Spleen (tissue), 13 donors: ENCODE measurements at places on chromosomes 2 and 18.

- DNase-seq: peak; percentile 85
Observed at GRCh38 chr2:73112026-73112912, 479 bp downstream of the RAB11FIP5 start.

DNA sequence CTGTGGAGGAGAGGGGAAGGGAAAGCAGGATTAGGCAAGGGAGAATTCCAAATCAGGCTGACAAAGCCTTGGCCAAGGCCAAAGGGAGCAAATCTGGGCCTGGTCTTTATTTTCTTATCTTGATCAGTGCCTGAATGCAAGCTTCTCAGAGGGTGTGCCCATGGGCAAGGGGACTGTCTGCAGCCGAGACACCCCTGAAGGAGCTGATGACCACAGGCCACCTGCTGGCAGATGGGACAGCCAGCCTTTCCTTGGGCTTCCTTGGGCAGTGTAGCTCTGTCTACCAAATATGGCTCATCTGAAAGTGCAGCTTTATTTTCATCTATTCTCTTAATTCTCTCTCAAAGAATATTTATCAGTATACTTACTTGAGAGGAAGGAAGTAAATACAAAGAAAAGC, 117.0 kb downstream of the PKP4 start:
- no peak for DNase-seq

DNA sequence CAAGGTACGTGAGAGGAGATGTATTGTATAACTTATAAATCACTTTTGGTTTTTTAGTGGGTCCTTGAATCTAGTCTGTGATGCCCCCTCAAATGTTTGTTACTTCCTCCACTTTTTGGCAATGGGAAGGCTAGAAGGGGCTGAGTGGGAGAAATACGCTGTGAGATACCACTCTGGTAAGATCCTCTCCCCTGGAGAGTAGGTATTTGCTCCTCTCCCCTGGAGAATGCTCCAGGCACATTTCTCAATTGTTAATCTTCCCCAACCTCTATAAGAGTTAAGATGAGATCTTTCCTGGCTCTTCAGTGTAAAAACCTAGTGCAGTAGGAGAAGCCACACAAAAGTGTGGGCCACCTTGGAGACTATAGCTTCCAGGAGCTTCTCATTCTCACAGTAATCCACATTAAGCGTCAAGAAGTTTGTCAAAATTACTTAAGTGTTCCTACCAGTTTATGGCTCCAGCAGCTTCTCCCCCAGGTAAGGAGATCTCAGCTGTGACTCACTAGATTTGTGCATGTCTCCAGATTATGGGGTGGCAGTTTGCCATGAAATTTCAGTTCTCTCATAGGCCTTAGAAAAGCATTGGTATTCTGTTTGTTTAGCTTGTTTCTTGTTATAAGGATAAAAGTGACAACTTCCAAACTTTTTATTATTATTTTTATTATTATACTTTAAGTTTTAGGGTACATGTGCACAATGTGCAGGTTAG, 182.6 kb downstream of the FSIP2 start:
- DNase-seq: no peak

GRCh38 chr18:22428672-22429071, 11.0 kb upstream of the CTAGE1 start:
- no peak for DNase-seq

GRCh38 chr2:82985572-82986197, 1473.4 kb downstream of the SUCLG1 start:
- DNase-seq: no peak

- no peak for DNase-seq
Observed at GRCh38 chr2:46269544-46270273, 27.5 kb upstream of the EPAS1 start.

DNA sequence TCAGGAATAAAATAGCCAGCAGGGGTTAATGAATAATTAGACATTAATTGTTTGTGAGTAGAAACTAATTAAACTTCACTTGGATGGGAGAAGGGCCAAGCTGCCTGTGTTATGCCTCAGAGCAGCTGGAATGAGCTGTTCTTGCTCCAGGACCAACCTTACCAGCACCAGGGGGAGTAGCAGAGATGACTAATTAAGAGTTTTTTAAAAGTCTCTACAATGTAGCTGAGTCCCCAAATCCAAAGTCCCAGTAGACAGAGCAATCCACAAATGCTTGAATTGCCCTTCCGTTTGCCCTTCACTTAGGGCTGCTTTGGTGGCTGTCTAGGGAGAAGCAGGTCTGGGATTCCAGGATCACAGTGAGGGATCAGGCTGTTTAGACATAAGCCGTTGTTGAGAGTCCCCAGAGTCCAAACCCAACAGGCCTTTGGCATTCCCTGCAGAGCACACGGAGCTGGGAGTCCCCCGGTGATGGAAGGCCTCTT, 59.4 kb downstream of the RHOB start:
- DNase-seq: no peak

DNA sequence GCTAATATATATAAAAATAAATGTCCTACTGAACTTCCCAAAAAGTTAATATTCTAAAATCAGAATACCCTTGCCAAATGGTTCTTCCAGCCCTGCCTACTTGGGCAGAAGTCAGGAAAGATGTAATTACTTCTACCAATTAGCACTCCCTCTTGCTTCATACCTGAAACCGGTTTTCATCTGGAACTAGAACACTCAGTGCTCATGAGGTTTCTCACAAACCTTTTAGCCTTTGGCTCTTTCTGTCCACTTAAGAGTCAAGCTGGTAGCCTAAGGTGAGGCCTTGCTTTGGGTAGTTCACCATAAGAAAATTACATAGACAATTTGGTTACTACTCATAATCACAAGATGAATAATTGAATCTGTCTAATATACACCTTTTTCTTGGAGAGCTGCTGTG, 4.1 kb downstream of the DSG3 start:
- DNase-seq: no peak

- no peak for DNase-seq
Observed at GRCh38 chr18:12658426-12659138, 675 bp upstream of the SPIRE1 start.

DNA sequence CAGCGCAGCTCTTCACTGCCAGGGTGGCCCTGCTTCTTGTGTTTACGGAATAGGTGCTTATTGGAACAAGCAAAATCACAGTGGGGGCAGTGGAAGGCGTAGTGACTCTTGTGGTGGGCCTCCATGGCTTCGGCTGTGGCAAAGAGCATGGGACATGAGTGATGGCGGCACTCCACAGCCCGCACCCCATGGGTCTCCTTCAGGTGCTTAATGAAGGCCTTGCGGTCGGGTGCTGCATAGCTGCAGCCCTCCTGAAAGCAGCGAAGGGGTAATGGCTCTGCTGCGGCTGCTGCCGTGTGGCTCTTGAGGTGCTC, 10.7 kb downstream of the ZNF142 start:
- DNase-seq: no peak

DNA sequence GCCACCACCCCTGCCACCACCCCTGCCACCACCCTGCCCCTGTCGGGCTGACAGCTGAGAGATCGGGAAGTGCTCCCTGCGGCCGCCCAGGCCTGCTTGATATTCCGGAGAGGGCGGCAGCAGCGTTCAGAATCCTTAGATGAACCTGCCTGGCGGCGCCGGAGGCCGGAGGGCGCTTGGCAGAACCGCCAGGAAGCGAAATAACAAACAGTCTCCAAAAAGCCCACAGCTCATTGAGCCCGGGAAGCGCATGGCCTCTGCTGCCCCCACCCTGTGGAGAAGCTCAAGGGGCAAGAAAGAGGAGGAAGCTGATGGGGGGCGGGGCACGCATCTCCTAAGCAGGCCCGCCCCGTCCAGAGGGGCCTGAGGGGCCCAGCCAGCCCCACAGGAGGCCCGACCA, 92.2 kb upstream of the MBOAT2 start:
- DNase-seq: peak; percentile 82

- no peak for DNase-seq
Observed at GRCh38 chr18:74632856-74633255, 35.2 kb downstream of the ZNF407 start.

- DNase-seq: no peak
Observed at GRCh38 chr2:224271617-224272236, 130.2 kb downstream of the FAM124B start.

DNA sequence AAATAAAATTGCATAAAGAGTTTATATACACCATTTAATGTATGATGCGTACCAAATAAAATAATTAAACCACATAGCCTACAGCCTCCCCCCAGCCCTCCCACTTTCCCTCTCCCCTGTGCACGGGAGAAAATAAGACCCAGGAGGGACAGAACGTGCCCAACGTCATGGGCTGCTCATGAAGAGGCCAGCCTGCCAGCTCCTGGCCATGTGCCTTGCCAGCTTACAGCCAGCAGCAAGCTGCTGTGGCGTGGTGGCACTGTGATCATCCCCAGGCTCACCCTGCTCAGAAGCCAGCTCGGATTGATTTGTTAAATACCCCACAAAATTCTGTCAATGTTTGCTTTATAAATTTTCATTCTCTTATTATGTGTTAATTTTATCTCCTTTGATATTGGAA, 7.6 kb downstream of the GPR148 start:
- no peak for DNase-seq

DNA sequence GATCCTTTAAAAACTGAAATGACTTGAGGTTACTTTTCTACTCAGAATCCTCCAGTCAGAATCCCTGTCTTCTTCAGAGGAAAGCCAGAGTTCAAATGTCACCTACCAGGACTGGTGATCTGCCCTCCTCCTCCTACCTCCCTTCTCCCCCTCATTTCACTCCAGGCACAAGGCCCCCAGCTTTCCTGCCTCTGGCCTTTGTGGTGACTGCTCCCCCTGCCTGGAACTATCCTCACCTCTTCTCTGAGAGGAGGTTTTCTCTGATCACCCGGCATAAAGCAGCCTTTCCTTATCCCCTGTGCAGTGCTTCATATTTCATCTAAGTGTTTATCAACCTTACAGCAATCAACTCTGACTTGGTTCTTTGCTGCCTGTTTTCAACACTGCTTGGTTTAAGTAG, 6.8 kb downstream of the B3GNT2 start:
- DNase-seq: no peak

GRCh38 chr2:43806719-43807031, 32.0 kb downstream of the ABCG5 start:
- no peak for DNase-seq

- DNase-seq: no peak
Observed at GRCh38 chr2:113980946-113981345, 91.1 kb downstream of the ACTR3 start.

- DNase-seq: no peak
Observed at GRCh38 chr2:221792971-221793521, 220.9 kb upstream of the EPHA4 start.
